H9 (cell line): ENCODE measurements at places on chromosomes 4 and X.

DNA sequence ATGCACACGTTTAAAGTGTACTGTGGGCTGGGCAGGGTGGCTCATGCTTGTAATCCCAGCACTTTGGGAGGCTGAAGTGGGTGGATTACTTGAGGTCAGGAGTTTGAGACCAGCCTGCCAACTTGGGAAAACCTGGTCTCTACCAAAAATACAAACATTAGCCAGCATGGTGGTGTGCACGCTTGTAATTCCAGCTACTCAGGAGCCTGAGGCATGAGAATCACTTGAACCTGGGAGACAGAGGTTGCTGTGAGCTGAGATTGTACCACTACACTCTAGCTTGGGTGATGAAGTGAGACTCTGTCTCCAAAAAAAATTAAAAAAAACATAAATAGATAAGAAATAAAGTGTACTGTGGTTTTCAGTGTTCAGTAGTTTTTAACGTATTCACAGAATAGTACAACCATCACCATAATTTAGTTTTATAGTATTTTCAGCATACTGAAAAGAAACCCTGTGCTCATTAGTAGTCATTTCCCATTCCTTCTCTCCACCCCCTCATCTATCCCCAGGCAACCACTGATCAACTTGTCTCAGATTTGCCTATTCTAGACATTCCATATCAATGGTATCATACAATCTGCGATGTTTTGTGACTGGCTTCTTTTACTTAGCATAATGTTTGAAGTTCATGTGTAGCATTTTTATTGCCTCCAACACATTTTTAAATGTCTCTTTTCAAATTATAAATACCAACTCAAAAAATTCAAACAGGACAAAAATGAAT lies 19.1 kb downstream of the SLAIN2 start:
- no peak for DNase-seq

GRCh38 chrX:153844509-153845082 lies 14.3 kb upstream of the PDZD4 start:
- DNase-seq = peak; percentile 81

DNA sequence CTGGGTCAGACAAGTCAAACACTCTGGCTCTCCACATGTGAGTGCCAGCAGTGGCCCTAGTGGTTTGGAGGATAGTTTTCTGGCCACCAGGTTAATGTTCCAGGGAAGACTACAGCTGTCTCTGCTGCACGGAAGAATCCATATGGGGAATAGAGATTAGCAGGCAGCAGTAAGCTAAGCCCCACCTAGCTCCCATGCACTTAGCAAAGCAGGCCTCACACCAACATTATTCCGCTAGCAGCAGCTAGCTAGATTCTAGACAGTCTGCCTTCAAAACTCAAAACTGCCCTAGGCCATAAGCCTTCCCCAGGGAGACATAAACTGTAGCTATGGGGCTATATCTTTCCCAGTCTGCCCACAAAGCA lies 203.4 kb downstream of the CHIC1 start:
- no peak for DNase-seq

DNA sequence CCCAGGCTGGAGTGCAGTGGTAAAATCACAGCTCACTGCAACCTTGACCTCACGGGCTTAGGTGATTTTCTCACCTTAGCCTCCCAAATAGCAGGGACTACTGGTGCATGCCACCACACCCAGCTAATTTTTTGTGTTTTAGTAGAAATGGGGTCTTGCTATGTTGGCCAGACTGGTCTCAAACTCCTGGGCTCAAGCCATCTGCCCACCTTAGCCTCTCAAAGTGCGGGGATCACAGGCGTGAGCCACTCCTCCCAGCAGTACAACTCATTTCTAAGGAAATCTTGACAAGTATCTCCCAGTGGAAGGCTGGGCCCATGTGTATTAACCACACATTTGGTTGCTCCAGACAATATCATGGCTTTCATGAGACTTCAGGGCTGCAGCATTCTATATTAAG lies 20.4 kb upstream of the PDLIM5 start:
- DNase-seq = no peak

GRCh38 chrX:8629871-8630270 lies 102.1 kb downstream of the ANOS1 start:
- DNase-seq = no peak

GRCh38 chr4:106676173-106676921 lies 307.8 kb upstream of the GIMD1 start:
- no peak for DNase-seq

GRCh38 chr4:7725951-7726350 lies 213.7 kb downstream of the AFAP1 start:
- no peak for DNase-seq

GRCh38 chr4:23889814-23890341 lies at the start of gene PPARGC1A:
PPARGC1A (minus strand) TSS chr4:23890047; CDS start chr4:23889957, 90 bp downstream.
- DNase-seq = no peak

GRCh38 chr4:38017609-38018008 lies 57.4 kb downstream of the PTTG2 start:
- DNase-seq = no peak
